Kasumi-1 (cell line): ENCODE measurements at places on chromosomes 5 and 9.

DNA sequence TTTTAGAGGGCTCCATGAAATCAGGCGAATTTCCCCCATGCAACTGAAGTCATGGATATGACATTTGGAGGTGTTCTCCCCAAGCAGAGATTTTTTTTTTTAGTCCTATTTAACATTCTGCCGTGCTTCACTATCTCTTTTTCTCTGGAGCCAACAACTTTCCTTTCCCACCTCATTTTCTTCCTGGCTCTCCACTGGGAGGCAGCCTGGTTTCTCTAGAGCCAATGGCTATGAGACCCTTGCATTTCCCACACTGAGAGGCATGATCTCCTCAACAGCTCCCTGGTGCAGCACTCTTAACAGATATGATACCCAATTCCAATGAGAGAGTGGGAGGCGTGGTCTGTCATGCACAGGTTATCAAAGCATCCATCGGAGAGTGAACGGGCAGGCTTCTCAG, 310.8 kb downstream of the DRD1 start:
- DNase-seq, result no peak

DNA sequence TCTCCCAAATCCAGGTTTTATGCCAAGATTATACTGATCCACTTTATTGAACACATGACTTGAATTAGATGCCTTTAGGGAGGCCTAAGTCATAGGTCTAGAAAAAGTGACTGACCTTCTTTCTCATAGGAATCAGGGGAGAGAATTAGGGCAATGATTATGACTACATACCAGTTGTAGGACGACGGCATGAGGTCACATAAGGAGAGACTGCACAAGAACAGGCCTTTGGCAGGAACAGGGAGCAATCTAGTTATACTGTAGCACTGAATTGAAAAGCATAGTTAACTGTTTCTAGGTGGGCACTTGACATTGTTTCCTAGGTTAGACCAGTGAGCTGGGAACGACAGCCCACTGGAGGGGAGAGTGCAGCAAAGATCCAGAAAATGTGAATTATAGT, 22.7 kb downstream of the CREBRF start:
- DNase-seq, result no peak

GRCh38 chr5:56078278-56079156, 83.8 kb upstream of the IL6ST start:
- DNase-seq, result no peak

DNA sequence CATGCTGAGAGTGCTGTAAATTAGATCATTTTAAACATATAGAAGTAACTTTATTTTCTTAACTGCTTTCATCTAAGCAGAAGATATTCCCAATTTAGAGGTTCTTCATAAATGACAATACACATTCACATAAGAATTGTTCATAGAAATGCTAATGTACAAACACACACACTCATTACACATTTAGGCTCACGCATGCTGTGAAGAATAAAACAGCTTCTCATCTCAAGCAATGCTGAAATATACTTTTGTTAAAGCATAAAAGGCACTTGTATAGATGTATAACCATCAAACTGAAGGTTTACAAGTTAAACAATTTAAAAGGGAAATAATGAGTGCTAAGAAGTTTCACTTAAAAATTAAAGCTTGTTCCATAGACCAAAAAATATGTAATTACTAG, 18.1 kb upstream of the FTMT start:
- DNase-seq, result no peak

- no peak for DNase-seq
Observed at GRCh38 chr5:132744659-132745058, 2.6 kb upstream of the CCNI2 start.

GRCh38 chr5:34709861-34710673, 53.9 kb downstream of the RAI14 start:
- no peak for DNase-seq

DNA sequence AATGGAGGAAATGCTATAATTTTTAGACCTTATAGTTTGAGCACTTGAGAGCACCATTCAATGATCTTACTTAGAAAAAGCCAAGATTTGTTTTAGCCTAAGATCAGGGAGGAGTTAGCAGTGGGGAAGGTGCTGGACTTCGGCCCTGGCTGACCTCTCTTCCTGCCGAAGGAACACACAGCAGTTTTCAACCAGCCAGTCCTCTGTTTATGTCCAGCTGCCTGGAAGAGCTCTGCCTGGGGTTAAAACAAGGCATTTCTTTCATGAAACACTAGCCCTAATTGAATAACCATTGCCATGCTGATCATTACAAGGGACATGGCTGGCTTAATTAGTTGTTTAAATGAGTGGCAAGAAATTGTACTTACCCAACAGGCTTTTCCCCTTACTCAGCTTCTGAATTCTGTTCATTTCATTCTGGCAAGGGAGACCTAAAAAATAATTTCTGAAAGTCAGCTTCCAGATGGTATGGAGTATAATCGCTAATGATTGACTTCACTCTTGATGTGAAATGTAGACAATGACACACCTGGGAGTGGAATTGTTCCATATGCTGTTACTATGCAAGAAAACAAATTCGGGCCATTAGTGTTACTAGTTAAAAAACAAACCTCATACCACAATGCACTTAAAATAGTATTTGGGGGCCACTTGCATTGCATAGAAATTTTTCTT, 514.2 kb downstream of the SPOCK1 start:
- DNase-seq, result no peak

DNA sequence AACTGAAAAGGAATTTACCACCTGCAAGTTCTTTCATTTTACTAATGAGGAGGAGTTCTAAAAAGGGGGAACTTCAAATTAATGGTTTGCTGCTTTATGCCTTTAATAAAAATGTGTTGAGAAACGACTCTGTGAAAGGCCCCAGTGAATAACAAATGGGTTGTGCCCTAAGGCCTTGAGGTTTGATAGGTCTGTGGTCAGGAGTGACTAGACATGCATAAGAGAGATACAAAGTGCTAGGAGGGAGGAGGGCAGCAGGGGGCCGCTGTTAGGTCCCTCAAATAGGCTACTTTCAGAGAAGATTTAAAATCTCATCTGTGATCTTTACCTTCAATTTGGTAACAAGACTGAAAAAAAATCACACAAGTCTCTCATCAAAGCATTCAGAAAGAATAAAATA, 58.3 kb downstream of the FAM81B start:
- no peak for DNase-seq

DNA sequence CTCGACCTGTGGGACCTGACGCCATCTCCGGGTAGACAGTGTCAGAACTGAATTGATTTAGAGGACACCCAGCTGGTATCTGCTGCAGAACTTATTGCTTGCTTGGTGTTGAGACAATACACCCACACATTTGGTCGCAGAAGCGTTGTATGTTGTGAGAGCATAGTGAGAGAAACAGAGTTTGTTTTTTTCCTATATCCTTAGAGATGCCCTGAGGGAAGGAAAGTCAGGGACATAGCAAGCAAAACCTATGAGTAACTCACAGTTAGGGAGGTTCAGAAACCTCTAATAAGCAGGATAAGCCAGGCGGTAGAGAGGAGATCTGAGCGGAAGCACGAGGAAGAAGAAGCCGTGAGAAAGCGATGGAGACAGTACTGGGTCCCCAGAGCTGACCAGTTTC, 59.8 kb downstream of the PTCD2 start:
- DNase-seq, result no peak

GRCh38 chr9:70030156-70030555, 13.5 kb upstream of the MAMDC2 start:
- no peak for DNase-seq

DNA sequence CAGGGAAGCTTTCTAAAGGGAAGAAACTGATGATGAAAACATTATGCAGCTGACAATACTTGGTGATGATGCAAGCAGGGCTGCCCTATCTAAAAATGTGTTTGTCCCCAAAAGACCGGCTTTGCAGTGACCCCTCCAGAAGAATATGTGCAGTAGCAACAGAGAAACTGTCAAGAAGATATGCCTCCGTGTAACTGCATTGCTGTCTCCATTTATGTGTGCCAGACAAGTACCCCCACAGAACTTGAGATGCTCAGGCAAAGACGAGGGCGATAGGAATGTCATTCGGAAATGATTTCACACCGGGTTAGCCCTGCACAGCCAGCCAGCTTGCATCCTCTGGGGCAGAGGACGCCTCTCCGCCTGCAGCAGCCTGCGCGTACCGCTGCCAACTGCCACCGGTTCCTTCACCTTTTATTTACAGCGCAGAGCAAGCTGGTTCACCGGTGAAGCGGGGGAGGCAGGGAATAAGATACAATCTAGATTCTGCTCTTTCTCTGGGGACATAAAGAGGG, 2.0 kb downstream of the GABBR2 start:
- DNase-seq, result no peak

DNA sequence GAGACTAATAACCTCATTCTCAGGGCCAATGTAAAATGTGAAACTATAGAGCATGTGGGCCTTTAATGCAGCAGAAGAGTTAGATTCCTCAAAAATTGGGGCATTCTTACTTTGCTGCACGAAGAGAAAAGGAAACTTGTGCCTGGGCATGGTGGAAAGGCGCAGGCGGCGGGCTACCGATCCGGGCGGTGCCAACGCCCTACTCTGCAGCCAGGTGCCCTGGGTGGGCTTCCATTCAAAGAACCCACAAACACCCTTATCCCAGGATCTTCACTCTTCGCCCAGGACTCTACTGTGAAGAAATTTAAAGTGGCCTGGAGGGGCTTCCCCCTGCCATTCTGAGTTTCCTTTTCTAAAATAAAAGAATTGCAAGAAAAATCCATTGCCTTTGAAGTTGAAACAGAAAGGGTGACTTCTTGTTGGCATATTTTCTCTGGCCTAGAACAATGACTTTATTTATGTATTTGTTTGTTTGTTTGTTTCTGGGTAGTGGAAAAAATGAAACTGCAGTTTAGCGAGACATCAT, 124.9 kb downstream of the TMEM161B start:
- no peak for DNase-seq

GRCh38 chr9:5231212-5231611, at the start of gene INSL4:
TSS of gene INSL4 (plus strand) at chr9:5231419. CDS start at chr9:5231524, 105 bp downstream.
- no peak for DNase-seq

- no peak for DNase-seq
Observed at GRCh38 chr5:16909464-16909863, 26.6 kb downstream of the MYO10 start.

GRCh38 chr5:24364711-24365110, 280.1 kb downstream of the CDH10 start:
- DNase-seq, result no peak

DNA sequence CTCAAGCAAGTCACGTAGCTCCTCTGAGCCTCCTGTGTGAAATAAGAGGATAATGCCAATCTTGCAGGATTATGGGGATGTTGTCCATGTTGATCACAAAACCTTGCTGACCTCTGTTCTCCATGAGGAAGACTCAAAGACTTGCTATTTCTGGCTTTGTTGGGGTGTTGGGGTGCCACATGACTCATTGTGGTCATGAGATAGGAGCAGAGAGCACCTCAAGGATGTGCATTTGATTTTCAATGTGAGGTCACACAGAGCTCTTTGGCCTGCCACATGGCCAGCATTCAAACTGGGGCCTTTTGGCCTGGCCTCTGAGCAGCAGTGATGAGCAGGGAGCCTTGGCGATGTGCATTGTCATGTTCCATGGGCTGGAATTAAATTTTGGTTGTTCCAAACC, 380.3 kb downstream of the GADD45G start:
- no peak for DNase-seq

- no peak for DNase-seq
Observed at GRCh38 chr5:71705421-71705820, 13.7 kb upstream of the CARTPT start.

GRCh38 chr9:4939118-4939561, 45.9 kb upstream of the JAK2 start:
- DNase-seq, result peak; percentile 72
